ENCODE measurements at places on chromosomes 2 and 18.

DNA sequence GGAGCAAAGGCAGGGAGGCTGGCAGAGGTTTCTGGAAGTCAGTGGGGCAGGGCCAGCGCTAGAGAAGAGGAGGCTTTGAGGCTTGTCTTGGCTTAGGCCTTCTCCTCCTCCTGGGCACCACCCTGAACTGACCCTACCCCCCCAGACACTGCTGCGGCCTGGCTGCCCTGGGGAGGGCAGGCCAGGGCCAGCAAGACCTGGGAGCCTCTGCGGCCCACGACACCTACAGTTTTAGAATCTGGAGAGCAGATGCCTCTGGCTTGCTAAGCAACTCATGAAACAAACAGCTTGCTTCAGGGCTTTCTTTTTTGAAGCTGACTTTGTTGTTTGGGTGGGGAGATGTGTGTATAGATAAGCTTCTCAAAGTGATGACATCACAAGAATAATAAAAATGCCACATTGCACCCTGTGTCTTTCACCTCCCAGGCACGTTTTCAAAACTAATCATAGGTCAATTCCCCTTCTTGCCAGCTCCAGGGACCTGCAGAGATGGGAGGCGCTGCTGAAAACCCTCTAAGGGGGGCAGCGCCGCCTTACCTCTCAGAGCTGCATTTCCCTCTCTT, 46.2 kb upstream of the SMAD7 start:
- no peak for DNase-seq

DNA sequence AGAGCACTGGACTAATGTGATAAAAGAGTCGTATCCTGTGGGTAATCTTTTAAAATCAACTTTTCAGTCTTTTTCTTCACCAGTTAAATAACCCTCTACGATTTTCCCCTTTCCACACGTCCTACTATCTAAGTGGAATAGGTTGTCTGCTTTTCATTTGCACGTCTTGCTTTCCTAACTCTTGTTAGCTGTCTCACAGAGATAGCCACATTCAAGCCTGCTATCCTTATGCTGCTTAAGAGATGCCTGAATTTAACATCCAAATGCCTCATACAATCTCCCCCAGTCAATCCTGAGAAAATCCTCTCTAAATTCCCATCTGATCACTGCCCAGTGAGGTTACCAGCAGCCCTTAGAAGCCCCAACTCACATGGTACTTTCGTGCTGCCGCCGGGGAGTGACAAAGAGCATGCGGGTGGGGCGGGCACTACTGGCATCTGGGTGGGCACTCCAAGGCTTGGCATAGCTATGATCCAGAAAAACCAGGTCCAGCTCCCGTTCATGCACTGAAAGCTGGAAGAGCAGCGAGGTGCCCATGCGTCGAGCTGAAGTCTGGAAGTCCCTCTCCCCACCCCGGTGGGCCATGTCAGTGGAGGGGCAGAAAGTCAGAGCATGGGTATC, 1.5 kb downstream of the KANSL3 start:
- DNase-seq = no peak

DNA sequence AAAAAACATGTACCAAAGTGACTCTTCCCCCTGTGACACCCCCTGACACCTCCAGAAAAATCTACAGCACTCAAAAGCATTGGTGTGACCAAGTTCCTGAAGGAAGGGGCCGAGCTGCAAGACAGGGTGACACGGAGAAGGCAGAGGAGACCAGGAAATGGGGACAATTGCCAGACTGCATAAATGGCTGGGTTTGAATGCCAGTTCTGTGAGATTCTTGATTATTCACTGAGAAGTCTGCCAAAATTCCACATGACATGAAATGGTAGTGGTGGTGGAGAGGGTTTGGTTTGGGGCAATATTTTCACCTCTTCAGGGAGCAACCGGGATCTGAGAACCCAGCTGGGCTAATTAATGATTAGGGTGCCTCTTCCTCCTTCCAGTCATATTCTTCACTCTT, 178.5 kb downstream of the ARL4C start:
- DNase-seq = no peak

- peak; percentile 78 for DNase-seq
Observed at GRCh38 chr2:176638167-176639015, 369.1 kb downstream of the MTX2 start.

DNA sequence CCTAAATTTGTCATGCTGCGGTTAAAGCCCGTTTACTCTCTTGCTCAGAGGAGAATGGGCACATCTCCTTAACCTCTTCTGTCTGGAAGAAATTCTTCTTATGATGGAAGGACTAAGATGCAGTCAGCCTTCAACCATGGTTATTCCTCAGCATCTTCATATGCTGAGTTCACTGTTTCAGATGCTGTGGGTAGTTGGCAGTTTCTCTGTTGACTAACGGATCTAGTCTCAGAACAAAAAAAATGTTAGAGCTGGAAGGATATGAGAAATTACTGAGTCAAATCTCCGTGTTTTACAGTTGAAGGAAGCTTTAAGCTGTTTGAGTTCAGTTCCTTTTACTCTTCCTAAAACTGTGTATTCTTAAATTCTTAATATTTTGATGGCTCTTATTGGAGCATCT, 43.6 kb upstream of the PGAP1 start:
- DNase-seq = no peak

DNA sequence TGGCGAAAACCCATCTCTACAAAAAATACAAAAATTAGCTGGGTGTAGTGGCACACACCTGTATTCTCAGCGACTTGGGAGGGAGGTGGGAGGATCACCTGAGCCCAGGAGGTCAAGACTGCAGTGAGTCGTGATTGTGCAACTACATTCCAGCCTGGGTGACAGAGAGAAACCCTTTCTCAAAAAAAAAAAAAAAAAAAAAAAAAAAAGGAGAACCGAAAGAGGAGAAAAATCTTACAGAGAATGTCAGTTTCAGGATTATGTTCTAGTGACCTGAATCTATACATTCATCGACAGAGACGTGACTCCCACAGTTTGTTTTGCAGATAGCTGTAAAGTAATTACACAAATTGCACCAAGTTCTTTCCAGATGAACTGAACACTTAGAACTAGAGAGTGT, 187.8 kb downstream of the FTCDNL1 start:
- DNase-seq = no peak

GRCh38 chr2:64737547-64737946, 83.8 kb upstream of the SERTAD2 start:
- no peak for DNase-seq

All from endothelial cell (in vitro differentiated cells).